Upper lobe of right lung (tissue), 1 donor: ENCODE measurements at places on chromosomes 2 and 18. TPM values are rescaled to one million over a fixed set of nuclear protein-coding genes. Genes with fewer than 3 reads are reported as not detected.
A peak's percentile ranks its signal among the peaks of the same experiment; 100 is the strongest.

C2orf76 gene
- 11.8 TPM for total RNA-seq

KCNE4 gene
- 0.61 TPM for total RNA-seq

OLA1 gene
- total RNA-seq: 50.2 TPM

ADAM17 gene
- 57.7 TPM for total RNA-seq

NT5C1B gene
- not detected for total RNA-seq

SRD5A2 gene
- total RNA-seq: not detected

NEB gene
- total RNA-seq: 1.9 TPM

LAMA3 gene
- 139 TPM for total RNA-seq

GRCh38 chr2:119794237-119794636 lies 34.5 kb downstream of the PTPN4 start:
- no peaks in the 10 kb centered on the region for H3K4me1 ChIP-seq
- H3K27me3 ChIP-seq: no peaks in the 10 kb centered on the region
- no peak overlapping the region for H3K4me3 ChIP-seq
- DNase-seq: no peak

GRCh38 chr18:46318356-46318755 lies 214.2 kb downstream of the HAUS1 start:
- H3K36me3 ChIP-seq: no peaks in the 10 kb centered on the region
- no peak overlapping the region for H3K27ac ChIP-seq

GRCh38 chr18:76456823-76457222 lies 38.2 kb downstream of the ZNF516 start:
- H3K27ac ChIP-seq: no peak overlapping the region
- no peak overlapping the region for H3K4me3 ChIP-seq

DNA sequence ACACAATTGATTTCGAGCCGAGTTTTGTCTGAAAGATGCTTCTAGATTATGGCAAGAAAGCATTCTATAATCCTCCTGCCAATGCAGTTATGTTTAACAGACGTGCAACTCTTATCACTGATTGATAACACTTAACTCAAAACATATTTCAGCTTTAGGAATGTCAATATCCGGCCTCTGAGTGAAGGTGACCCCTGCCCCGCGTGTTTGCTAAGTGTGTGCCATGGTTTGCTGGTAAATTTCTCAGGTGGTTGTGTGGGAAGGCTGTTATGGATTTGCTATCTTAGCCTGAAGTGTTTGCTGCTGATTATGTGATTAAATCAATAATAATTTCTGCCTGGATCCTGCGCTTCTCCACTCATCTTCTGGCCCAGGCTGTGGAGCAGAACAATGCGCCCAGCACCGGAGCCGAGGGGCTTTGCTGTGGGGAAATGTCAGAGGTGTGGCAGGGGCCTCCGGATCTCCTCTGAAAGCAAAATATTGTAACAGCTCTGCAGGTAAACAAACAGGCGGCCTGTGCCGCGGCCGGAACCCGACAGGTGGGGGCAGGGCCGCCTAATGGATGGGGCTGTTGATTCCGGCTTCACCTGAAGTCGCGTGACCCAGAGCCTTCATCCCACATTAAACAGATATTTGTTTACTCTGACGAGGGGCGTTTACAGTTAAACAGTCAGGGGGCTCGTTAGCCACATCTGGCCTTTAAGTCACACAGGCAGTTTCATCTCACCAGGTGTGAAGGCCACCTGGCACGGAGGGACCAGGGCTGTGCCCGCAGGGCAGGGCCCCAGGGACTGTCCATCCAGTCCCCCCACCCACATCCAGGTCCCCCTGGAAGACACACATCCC lies 210.7 kb upstream of the SALL3 start:
- peaks cover 7% of the 10 kb centered on the region for H3K27me3 ChIP-seq
- DNase-seq: no peak
- no peak overlapping the region for H3K27ac ChIP-seq
- no peaks in the 10 kb centered on the region for H3K36me3 ChIP-seq

DNA sequence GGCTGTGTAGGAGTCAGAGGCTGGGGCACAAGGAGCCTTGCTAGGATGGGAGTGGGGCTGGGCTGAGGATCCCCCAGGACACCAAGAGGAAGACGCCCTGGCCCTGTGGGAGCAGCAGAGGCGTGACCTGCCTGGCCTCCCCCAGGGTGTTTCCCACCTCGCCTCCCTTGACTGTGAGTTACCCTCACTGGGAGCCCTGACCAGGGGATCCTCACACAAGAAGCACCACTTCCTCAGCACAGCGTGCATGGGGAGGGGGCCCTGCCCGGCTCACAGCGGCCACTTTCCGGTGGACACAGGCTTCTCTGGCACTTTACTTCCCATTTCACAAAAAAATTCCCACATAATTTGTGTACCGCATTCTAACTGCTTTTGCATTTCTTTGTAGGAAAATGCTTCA lies 187.7 kb downstream of the EIPR1 start:
- DNase-seq: no peak
- peaks cover 12% of the 10 kb centered on the region for H3K36me3 ChIP-seq
- no peak overlapping the region for H3K27ac ChIP-seq
- H3K27me3 ChIP-seq: no peaks in the 10 kb centered on the region

- H3K4me1 ChIP-seq: no peaks in the 10 kb centered on the region
- H3K27ac ChIP-seq: no peak overlapping the region
- no peak overlapping the region for H3K4me3 ChIP-seq
These were observed 27.6 kb upstream of the UGP2 start for GRCh38 chr2:63814114-63814513.

DNA sequence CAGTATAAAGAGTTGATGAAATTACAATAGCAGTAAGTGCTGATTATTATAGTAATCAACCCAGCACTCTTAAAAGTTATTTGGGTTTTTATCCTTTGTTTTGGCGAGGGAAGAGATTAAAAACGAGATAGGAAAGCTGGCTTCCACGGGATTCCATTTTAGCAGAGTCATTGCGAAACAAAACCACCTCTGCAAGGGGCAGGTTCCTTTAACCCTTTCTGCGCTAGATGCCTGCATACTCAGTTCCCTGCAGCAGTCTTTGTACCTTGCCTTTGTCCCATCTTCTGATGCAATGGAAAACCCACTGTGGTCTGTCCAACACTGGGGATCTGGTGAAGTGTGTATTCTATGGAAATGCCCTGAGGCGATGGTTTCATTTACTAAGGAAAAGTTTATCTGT lies 2.7 kb downstream of the YPEL5 start:
- H3K27ac ChIP-seq: no peak overlapping the region
- H3K4me1 ChIP-seq: peaks cover 50% of the 10 kb centered on the region
- H3K4me3 ChIP-seq: peak overlapping the region; percentile 8
- peaks cover 15% of the 10 kb centered on the region for H3K36me3 ChIP-seq
- no peaks in the 10 kb centered on the region for H3K27me3 ChIP-seq

DNA sequence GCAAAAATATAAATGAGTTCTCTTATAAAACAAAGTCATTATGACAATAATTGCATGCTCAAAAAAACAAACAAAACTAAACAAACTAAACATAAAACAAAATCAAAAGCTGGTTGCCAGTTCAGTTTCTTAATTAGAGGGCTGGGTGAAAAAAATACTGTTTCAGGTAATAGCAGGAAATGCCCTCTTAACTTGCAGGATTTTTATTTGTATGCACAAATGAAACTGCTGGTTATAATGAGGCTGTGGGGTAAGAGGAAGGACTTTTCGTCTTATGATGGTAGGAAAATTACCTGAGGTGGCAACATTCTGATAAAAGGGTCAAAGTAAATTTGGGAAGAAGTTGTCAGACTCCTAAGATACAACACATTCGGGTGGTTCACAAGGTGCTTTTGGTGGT lies 21.5 kb upstream of the CDKL4 start:
- no peak overlapping the region for H3K4me3 ChIP-seq
- DNase-seq: no peak
- H3K4me1 ChIP-seq: no peaks in the 10 kb centered on the region
- no peaks in the 10 kb centered on the region for H3K27me3 ChIP-seq

DNA sequence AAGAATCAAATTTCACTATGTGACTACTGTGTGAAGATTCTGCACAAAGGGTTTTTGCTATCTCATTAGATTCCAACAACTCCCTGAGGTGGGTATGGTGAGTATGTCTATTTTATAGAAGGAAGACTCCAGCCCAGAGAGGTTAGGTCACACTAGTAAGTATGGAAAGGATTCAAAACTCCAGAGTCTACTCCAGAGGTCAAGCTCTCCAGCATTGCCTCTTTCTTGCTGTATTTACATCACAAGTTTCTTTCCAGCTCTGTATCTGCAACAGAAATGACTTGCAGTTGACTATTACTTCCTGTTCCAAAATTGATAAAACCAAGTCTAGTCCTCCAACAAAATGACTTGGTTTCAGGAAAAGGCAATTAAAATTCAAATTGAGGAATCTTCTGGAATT lies 2.1 kb downstream of the COL4A4 start:
- no peak for DNase-seq
- H3K4me1 ChIP-seq: peaks cover 5% of the 10 kb centered on the region
- no peaks in the 10 kb centered on the region for H3K36me3 ChIP-seq
- no peak overlapping the region for H3K27ac ChIP-seq
- H3K27me3 ChIP-seq: peaks cover 26% of the 10 kb centered on the region
- H3K4me3 ChIP-seq: no peak overlapping the region

- DNase-seq: no peak
- H3K27ac ChIP-seq: no peak overlapping the region
- H3K27me3 ChIP-seq: peaks cover 8% of the 10 kb centered on the region
- no peak overlapping the region for H3K4me3 ChIP-seq
- no peaks in the 10 kb centered on the region for H3K36me3 ChIP-seq
- peaks cover 6% of the 10 kb centered on the region for H3K4me1 ChIP-seq
These were observed 167.8 kb downstream of the CELF4 start for GRCh38 chr18:37397814-37398213.

DNA sequence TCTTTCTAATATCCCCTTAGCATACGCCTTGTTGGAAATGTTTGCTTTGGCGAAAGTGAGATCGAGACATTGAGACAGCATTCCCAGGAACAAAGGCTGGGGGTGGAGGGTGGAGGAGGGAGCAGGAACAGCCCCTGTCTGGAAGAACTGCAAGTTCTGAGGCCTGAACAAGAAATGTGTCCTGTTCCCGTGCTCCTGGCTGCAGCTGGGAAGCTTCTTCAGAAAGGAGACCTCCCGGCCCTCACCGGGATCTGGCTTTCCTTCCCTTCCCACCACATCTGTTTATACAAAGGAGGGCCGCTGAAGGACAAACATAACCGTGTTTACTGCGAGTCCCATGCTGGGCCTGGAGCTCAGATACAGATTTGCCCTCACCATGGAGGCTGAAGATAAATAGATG lies 35.9 kb downstream of the AFF3 start:
- H3K27ac ChIP-seq: no peak overlapping the region
- DNase-seq: no peak
- H3K27me3 ChIP-seq: peaks cover 20% of the 10 kb centered on the region
- H3K4me1 ChIP-seq: peaks cover 8% of the 10 kb centered on the region

DNA sequence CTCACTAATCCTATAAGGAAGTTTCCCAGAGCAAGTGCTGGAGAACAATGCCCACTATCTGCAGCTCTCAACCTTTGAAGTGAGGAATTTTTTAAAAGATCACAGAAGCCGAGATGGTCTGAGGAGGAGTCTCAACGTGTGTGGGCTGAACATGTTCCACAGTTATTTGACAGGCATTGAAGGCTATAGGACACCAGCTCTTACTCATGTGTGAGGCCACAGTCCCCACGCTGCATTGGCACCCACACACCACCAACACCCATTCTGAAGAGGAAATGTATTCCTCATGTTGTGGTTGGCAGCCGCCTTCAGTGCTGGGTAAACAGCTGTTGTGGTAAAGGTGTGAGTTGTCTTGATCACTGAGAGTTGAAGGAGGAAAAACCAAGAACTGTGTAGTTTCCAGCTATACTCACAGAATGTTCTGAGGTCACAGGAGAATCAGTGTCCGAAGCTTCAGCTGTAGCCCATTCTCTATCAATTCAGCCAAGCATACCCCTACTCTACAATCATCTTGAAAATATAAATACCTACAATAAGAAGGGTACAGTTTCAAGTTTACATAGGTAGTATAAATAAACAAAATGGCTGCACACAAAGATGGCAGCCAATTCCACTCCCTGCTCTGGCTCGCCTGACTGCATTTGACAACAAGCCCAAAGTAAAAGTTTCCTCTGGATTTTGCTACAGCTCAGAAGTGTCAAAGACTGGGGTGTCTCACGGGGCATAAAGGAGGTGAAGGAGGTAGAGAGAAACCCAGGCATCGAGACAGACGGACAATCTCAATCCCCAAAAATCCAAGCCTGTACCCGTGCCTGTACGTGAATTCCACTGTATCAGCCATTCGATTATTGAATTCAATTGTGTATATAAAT lies 12.1 kb downstream of the CD226 start:
- no peak overlapping the region for H3K27ac ChIP-seq
- H3K36me3 ChIP-seq: no peaks in the 10 kb centered on the region
- no peak for DNase-seq

GRCh38 chr2:205857520-205858237 lies 175.4 kb downstream of the NRP2 start:
- no peak overlapping the region for H3K27ac ChIP-seq
- no peaks in the 10 kb centered on the region for H3K36me3 ChIP-seq
- no peaks in the 10 kb centered on the region for H3K4me1 ChIP-seq

- H3K27me3 ChIP-seq: no peaks in the 10 kb centered on the region
- no peaks in the 10 kb centered on the region for H3K4me1 ChIP-seq
- no peak for DNase-seq
These were observed 186.0 kb upstream of the TNP1 start for GRCh38 chr2:217045700-217046475.
